CD4-positive, alpha-beta T cell treated with Interferon gamma for 1 hour (primary cell): ENCODE measurements at places on chromosomes 6 and 20.
A peak's percentile ranks its signal among the peaks of the same experiment; 100 is the strongest.

DNA sequence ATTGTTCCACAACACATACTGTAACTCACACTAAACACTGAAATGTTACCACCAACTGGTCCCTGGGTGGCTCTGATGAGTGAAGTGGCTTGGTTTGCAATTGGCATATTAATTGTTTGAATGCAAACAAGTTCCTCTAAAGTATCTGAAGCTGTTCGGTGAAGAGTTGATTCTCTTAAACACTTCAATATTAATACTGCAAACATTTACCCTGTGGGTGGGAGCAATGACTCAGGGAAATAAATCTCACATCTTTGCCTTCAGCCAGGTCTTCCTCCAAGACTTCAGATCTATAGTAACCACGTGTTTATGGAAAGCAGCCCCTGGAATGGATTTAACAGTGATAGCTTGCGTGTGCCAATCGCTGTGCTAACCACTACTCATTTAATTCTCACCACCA lies 176.0 kb downstream of the MAFB start:
- DNase-seq = no peak

DNA sequence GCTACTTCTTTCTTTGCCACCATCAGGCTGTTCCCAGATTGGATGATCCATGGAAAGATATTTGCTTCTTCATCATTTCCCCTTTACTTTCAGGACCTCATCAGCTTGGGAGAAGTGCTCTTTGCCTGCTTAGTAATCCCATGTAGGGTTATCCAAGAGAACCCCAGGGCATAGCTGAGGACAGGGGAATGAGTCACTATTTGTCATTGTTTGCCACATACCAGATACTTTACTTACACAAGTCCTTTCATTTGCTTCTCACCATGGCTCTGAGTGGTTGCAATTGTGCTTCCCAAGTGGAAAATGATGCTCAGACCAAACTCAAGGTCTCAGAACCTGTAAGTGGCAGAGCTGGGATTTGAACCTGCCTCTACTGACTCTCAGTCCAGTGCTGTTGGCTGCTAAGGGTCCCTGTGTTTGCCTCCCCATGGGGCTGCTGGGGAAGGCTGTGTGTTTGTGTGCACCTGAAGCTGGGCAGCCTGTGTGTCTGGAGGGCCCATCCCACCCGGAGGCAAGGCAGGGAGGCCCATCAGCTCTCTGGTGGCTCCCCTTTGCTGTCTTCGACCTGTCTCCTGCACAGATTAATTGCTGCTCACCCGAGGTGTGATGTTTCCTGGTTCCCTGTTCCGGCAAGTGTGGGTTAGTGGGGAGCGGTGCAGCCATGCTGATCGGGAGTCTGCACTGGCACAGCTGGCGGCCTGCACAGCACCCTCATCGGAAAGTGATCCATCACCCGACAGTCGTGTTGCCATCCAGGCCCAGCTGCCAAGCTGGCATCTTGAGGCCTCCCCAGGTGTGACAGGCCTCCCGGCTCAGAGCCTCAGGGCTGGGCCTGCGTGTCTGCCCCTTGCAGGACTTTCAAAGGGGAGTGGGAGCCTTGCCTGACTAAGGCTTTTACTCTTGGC lies 228.8 kb downstream of the DHX35 start:
- no peak for DNase-seq

DNA sequence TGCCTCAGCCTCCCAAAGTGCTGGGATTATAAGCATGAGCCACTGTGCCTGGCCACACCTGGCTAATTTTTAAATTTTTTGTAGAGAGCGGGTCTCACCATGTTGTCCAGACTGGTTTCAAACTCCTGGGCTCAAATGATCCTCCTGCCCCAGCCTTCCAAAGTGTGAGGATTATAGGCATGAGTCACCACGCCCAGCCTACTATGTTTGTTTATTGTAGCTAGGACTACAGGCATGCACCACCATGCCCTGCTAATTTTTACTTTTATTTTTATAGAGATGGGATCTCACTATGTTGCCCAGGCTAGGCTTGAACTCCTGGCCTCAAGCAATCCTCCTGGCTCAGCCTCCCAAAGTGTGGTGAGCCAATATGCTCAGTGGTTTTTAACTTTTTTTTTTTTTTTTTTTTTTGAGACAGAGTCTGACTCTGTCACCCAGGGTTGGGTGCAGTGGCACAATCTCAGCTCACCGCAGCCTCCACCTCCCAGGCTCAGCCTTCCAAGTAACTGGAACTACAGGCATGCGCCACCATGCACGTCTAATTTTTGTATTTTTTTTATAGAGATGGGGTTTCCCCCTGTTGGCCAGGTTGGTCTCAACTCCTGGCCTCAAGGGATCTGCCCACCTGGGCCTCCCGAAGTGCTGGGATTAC lies 12.0 kb upstream of the DDX43 start:
- no peak for DNase-seq

GRCh38 chr6:56605435-56605834 lies 37.3 kb downstream of the DST start:
- no peak for DNase-seq

GRCh38 chr20:47164140-47164539 lies 192.4 kb downstream of the ZMYND8 start:
- DNase-seq = no peak

GRCh38 chr6:131061751-131062119 lies 1.3 kb downstream of the EPB41L2 start:
- DNase-seq = no peak

DNA sequence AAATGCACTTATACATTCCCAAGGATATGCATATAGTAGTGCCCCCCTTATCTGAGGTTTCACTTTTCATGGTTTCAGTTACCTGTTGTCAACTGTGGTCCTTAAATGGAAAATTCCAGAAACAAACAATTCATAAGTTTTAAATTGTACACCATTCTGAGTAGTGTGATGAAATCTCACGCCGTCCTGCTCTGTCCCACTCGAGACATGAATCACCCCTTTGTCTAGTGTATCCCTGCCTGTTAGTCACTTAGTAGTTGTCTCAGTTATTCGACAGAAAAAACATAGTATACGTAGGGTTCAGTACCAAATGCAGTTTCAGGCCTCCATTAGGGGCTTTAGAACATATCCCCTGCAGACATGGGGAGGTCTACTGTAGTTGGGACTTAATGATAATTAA lies 57.0 kb downstream of the MAP1LC3A start:
- no peak for DNase-seq

DNA sequence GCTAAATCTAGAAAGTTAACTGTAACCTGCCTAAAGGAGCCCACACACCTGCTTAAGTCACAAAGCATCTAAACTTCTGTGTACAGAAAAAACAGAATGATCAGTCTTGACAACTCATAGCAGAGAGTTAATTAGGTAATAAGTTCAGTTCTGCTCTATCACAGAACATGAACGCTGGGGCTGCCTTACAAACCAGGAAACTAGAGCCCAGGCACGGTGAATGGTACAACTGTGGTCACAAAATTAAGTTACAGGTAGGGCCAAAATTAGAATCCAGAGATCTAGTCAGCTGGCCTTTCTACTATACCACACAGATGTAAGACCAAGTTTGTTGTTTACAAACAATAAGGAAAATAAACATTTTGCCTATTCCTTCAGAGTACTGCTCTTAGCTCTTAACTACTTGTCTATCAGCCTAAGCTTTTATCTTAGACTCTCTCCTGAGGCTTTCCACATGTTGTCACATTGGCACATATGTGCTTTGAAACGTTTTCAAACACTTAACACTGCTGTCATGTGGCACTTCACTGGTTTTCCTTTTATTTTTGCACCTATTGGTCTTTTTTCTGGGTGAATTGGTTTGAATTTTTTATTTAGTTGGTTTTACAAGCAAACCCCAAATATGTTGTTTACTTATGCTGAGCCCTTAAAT lies 75.7 kb downstream of the SIM1 start:
- no peak for DNase-seq

GRCh38 chr6:134147034-134147533 lies 94.7 kb upstream of the SLC2A12 start:
- no peak for DNase-seq

DNA sequence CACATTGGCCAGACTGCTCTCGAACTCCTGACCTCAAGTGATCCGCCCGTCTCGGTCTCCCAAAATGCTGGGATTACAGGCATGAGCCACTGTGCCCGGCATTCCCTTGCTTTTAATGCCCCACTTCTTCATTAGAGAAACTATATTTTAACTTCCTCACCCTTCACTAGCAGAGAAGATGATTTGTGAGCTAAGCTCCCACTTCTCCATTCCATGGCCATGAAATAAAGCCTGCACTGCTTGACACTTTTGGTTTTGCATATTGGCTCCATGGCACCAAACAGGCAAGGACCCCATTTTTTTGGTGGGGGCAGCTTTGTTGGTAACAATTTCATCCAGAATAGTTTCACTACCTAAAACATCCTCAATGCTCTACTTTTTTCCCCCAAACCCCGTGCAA lies 145.3 kb downstream of the TFAP2B start:
- no peak for DNase-seq

- DNase-seq = no peak
Observed at GRCh38 chr20:61594198-61594597, 342.1 kb downstream of the CDH4 start.

GRCh38 chr6:133983099-133983939 lies 30.3 kb downstream of the TBPL1 start:
- DNase-seq = peak; percentile 37

DNA sequence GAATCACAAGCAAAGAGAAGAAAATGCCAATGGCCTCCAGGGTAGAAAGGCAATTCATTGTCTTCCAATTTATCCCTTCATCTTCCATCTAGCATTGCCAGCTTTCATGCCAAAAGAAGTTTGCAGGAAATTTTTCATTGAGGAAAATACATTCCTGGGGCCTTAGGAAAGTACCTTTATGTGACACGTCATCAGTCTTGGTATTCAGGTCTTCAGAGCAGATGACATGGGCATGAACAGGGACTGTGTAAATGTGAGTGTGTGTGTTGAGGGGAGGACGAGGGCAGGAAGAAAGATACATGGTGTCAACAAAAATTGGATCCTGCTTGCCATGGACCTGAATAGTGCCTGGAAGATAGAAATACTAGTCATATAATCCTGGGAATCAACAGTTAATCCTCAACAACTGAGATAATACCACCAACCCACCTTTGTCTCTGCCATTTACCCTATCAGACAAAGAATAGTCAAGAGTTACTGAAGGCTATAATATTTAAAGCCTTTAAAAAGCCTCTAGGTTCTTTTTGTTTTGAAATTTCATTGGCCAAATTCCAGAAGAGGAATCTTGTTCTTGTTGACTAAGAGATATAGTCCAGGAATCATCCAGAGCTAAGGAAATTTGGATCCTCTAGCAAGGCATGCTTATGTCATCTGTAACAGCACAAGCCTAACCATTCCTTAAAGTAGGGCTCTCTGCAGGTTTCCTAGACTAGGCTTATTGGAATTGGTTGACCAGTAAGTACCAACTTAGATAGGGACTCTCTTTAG lies 405.8 kb upstream of the SASH1 start:
- no peak for DNase-seq

DNA sequence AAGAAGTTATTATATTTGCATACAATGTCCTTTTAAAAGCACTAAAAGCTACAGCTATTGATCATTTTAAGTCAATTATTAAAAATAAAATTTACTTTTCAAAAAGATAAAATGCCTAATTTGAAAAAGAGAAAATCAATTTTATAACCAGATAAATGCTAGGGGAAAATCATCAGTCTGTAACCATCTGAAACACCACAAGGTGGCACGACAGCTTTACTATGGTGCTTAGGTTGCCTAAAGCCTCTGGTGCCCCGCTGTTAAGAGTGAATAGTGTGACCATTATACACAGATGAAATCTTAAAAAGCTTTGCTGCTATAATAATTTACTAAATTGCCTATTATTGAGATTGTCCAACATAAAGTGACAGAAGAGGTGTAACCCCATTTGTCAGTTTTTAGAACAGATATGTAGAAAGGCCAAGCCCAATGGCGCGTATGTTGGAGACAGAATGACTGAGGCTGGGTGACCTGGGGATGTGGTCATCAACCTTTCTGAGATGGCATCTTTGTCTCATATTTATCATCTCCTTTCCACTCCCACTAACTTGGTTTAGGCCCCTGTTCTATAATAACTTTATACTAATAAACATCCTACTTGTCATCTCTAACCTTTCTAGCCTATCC lies 100.8 kb downstream of the MOXD1 start:
- DNase-seq = peak; percentile 11

GRCh38 chr6:126112171-126112632 lies 125.9 kb downstream of the TRMT11 start:
- DNase-seq = no peak

GRCh38 chr20:9078826-9079731 lies 10.2 kb downstream of the PLCB4 start:
- DNase-seq = no peak

DNA sequence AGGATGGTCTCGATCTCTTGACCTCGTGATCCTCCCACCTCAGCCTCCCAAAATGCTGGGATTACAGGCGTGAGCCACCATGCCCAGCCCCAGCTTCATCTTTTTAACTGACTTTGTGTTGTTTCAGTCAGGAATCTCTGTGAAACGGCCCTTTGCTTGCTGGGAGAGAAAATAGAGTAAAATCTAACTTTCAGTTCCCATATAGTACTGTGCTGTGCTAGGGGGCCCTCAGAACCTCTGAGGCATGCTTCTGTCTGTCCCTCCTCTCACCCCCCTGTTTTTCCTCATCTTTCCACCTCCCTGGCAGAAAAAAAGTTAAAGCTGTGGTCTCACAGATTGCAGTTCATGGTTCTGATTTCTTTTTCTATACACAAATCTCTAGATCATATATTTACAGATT lies 48.4 kb downstream of the LRP11 start:
- DNase-seq = no peak

DNA sequence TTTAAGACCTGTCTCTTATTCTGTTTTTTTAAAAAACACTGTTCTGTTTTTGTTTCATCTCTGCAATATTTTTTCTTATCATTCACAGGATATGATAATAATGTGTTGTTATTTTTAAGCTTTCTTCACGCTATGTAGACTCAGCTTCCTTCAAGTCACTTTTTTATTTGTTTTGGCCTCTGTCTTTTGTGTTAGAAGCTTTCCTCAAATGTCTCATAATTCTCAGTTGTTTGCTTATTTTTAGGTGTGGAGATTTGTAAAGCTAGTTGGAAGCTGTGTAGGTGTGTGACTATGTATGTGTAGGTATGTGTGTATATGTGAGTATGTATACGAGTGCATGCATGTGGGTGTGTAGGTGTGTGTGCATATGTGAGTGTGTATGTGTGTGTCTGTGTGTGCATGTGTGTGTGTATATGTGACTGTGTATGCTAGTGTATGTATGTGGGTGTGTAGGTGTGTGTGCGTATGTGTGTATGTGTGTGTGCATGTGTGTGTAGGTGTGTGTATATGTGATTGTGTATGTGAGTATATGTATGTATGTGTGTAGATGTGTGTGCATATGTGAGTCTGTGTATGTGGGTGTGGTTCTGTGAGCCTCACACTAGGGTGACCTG lies 16.3 kb upstream of the VEGFA start:
- DNase-seq = no peak

- no peak for DNase-seq
Observed at GRCh38 chr20:34004227-34004626, 10.5 kb downstream of the RALY start.

GRCh38 chr6:142521791-142522190 lies 220.0 kb downstream of the ADGRG6 start:
- no peak for DNase-seq

DNA sequence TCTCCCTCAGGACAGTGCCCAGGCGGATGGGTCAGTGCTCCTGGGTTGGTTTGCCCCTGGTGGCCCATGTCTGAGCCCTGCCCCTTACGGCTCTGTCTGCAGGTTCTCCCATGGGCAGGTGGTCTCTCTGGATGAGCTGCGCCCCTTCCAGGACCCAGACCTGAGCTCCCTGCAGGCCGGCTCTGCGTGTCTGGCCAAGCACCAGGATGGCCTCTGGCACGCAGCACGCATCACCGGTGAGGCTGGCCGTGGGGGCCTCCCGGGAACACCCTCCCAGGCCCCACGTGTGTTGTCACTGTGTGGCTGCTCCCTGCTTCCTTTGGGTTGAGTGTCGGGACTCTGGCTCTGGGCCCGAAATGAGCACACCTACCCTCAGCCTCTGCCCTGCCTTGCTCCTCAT lies 3.3 kb upstream of the LIME1 start:
- DNase-seq = no peak
